Activated naive CD8-positive, alpha-beta T cell treated with anti-CD3 and anti-CD28 coated beads for 36 hours (primary cell): ENCODE measurements at places on chromosomes 4 and X. TPM values are rescaled to one million over a fixed set of nuclear protein-coding genes. Genes with fewer than 3 reads are reported as not detected.

DNA sequence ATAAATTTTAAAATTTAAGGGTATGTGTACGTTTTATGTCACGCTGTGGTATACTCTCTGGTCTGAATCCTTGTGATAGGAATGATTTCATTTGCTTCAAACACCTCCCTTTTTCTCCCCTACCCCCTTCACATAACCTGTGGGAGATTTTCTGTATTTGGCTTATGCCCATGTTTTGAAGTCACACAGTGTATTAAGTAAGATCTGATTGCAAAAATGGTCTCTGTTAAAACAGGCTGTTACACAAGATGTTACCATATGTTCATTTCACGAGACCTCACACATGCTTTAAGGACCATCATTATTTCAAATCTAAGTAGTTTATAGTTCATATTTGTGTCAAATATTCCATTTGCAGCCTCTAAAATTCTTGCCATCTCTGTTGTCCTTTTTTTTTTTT lies 63.5 kb downstream of the TMEM131L start:
- no peak for DNase-seq

FAM9C gene
- not detected for total RNA-seq

AGTR2 gene
- total RNA-seq, result not detected

GRCh38 chr4:156971165-156971675 lies 379 bp downstream of the PDGFC start:
- DNase-seq, result no peak

ADGRL3 gene
- not detected for total RNA-seq

- DNase-seq, result no peak
Measured at GRCh38 chrX:11867610-11868345, 109.7 kb downstream of the MSL3 start.

DNA sequence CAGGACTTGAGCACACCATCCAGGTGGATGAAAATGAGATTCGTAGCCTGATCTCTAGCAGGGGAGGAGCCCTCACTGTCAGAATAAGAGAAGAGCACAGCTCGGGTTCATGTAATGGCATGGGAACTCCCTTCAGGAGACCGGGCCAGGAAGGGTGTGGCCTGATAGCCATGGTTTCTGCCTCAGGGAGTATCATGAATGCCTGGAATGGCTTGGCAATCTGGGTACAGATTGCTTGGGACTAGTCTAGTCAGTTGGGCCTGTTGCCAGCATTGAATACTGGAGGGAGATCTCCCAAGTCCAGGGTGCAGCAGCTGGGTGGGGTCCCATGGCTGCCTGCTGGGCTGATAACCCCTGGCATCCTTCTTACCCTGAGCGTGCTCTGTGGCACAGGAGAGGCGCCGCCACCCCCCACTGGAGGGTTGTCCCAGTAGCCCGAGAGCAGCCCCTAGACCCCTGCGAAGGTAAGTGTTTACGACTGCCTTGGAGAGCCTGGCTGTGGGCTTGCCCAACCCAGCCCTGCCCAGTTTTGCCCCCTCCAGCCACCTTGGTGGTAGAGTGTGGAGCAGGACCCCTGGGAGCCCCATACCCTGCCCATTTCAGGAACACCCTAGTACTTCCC lies 298.8 kb downstream of the TEX13A start:
- DNase-seq, result no peak

GRCh38 chr4:69032847-69033638 lies 63.2 kb upstream of the UGT2B7 start:
- DNase-seq, result no peak

PAPSS1 gene
- 26.3 TPM for total RNA-seq

GRCh38 chr4:25029479-25030276 lies 1.1 kb downstream of the LGI2 start:
- no peak for DNase-seq

DNA sequence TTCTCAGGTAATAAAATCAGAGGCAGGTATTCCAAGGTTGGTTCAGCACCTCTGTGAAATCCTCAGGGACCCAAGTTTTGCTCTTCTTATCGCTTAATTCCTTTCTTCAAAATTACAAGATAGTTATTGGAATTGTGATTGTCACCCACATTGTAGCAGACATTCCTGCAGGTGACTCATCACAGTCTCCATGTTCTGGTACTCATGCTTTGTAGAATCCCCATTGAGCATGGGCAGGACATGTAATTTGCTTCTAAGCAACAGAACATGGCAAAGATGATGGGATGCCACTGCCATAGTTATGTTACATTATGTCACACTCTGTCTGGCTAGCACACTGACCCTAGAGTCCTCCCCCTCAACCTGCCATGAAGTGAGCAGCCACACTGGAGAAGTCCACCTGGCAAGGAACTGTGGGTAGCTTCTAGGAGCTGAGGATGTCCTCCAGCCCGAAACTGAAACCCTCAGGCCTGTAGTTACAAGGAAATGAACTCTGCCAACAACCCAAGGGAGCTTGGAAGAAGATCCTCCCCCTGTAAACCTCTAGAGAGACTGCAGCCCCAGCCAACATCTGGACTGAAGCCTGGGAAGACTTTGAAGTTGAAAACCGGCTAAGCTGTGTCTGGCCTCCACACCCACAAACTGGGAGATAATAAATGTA lies 58.3 kb upstream of the GUCY1A1 start:
- DNase-seq, result no peak

DNA sequence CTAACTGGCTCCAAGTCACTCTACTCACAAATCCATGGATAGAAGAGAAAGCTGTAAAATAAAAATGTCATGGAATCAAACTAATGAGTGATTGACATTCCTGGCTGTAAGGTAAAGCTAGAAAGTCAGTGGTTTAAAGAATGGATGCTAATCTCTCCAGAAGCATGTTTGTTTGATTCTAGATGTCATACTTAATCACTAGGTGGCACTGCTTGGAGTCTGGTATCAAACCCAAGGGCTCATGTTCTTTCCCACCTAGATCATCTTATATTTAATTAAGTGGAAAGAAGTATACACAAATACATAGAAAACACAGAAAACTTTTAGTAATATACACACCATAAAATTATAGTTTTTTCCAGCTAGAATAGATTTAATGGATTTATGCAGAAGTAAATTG lies 2666.6 kb downstream of the PCDH7 start:
- no peak for DNase-seq

DNA sequence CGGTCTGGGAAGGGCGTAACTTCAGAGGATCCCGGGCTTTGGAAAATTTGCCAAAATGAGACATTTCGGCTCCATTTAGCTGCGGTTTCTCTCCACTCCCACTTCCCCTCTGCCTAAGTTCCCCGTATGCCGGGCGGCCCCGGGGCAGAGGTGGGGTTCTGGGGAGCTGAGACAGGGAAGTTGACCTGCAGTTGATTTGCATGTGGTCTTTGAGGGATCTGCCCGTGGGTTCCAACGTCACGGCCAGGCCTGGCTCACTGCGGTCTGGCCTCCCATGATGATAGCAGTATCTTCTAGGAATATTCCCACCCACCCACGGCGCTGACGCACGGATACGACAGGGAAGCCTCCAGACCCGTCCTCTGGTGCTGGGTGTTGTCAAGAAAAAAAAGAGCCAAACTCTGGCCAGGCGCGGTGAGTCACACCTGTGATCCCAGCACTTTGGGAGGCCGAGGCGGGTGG lies 27.3 kb upstream of the CRLF2 start:
- peak; percentile 23 for DNase-seq

GRCh38 chr4:165454426-165454825 lies 75.6 kb downstream of the CPE start:
- DNase-seq, result no peak

DRP2 gene
- total RNA-seq, result 0.23 TPM

AMBN gene
- total RNA-seq, result not detected

SUPT20HL2 gene
- total RNA-seq, result not detected
